ENCODE measurements at places on chromosomes 3 and 15. TPM values are rescaled to one million over a fixed set of nuclear protein-coding genes. Genes with fewer than 3 reads are reported as not detected.

- DNase-seq, result no peak
Measured at GRCh38 chr15:90845201-90845949, 23.0 kb upstream of the FURIN start.

DNA sequence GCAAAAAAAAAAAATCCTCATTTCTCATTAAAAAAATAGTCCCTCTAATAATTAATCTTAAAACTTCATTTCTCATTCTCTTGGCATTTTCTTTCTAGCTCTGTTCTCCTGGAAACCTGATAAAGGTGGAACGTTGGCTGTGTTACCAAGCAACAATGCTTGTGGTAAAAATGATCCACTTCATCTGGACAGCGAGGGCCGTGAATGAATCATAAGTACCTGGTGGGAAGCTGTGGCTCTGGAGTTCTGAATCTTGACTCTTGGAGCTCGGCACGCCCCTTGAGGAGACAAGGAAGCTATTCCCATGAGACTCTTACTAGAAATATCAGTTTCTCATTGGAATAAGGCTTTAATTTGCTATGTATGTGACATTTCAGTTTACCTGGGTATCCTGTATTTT is 32.5 kb downstream of the BCL2L10 start:
- no peak for DNase-seq

GRCh38 chr15:42349186-42349585 is 10.1 kb upstream of the CAPN3 start:
- DNase-seq, result no peak

DNA sequence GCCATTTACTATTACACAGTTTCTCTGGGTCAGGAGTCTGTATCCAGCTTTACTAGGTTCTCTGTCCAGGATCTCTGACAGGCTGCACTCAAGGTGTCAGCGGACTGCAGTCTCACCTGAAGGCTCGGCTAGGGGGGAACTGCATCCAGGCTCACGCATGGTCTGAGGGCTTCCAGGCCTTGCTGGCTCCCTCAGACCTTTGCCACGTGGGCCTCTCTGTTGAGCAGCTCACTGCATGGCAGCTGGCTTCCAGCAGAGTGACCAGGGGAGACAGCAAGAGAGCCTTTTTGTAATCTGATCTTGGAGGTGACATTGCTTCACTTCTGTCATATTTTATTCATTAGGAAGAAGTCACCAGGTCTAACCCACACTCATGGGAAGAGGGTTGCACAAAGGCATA is 152.3 kb downstream of the CACNA2D3 start:
- DNase-seq, result no peak

- no peak for DNase-seq
Measured at GRCh38 chr3:56121716-56122115, 346.6 kb downstream of the ERC2 start.

- DNase-seq, result no peak
Measured at GRCh38 chr15:69505956-69506556, 53.4 kb downstream of the RPLP1 start.

DNA sequence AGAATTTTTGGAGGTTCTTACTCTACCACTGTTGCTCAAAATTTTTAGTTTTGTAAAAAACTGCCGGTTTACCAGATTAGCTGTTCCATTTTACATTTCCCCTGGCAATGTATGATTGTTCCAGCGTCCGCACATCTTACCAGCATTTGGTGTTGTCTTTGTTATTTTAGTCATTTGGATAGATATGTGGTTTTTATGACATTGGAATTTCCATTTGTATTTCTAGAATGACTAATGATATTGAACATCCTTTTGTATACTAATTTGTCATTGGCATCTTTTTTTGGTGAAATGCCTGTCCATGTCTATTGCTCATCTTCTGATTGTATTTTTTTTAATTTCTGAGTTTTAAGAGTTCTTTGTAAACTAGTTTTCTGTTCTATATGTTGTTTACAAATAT is 28.5 kb downstream of the LRRC28 start:
- DNase-seq, result no peak

GRCh38 chr15:69393831-69394491 is 20.2 kb upstream of the KIF23 start:
- DNase-seq, result no peak

GRCh38 chr3:111758642-111759041 is 100.4 kb upstream of the PHLDB2 start:
- DNase-seq, result no peak

DNA sequence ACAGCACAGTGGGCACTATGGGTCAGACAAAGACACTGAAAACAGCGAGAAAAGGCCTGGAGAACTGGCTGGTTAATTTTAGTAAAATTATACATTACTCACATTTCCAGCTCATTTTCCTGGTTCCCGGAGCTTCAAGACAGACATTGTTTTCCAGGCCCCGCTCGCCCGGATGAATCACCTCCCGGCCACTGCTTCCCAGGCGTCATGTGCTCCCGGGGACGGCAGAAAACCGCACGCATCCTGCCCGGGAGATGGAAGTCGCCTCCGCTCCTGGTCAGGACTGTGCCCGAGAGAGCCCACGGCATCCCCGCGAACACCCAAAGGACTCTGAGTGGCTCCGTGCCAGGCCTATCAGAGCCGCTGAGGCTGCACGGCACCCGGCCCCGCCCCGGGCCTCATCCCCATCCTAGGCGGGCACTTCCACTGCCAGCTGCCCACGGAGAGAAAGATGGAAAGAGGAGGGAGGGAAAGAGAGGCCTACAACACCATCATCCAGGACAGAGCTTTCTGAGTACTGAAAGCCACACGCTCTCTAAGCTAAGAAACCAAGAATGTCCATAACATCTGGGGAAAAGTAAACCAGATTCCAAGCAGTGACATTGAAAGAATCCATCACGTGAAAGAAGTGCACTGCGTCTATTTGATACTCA is 75.1 kb downstream of the VGLL4 start:
- DNase-seq, result no peak

- DNase-seq, result no peak
Measured at GRCh38 chr3:157829786-157830185, 276.4 kb downstream of the SHOX2 start.

DNA sequence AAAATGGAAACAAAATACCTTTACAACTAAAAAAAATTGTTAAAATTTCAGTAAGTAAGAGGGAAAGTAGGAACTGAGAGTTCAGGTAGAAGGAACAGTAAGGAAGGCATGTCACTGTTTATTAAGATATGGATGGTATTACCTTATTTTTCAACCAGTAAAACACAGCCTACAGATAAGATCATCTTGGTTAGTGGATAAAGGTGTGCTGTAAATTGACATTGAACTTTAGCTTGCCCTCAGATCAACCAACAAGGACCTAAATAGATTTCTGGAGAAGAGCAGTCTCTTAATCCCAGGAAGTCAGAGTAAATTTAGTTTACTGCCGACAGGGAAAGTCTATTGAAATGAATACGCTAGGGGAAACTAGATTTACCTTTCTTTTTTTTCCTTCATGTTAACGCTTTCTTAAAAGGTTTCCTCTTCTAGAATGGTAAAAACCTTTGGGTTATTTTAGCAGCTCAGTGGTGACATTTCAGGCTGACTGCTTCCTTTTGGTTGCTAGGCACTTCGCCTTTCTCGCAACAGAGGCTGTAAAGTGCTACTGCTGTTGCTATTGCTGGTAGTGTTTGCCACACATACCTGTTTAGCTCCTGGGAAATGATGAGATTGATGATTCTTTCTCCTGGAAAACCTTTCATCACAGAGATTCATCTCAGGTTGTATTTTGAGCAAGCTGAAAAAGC is 12.9 kb downstream of the DZIP3 start:
- DNase-seq, result no peak

- no peak for DNase-seq
Measured at GRCh38 chr15:42483677-42484076, 7.3 kb downstream of the ZNF106 start.

GRCh38 chr15:78460737-78461136 is 22.7 kb downstream of the IREB2 start:
- no peak for DNase-seq

- no peak for DNase-seq
Measured at GRCh38 chr3:151987893-151988292, 114.5 kb downstream of the SUCNR1 start.

Gene WDR72
- total RNA-seq, result 55.4 TPM

Gene SH2D7
- total RNA-seq, result not detected

Gene PRSS50
- total RNA-seq, result 0.33 TPM

Gene UBAP1L
- total RNA-seq, result 6.9 TPM

Gene SLC38A3
- total RNA-seq, result 98.1 TPM

Gene EFCC1
- 0.14 TPM for total RNA-seq

Gene ATP13A4
- 0.65 TPM for total RNA-seq

Gene MORC1
- total RNA-seq, result 0.14 TPM

Gene LMAN1L
- not detected for total RNA-seq

Gene CCR9
- not detected for total RNA-seq

Gene NR1I2
- total RNA-seq, result 3.2 TPM

Measured in liver (tissue), 10 donors.